ENCODE measurements at places on chromosomes 5 and 9.

DNA sequence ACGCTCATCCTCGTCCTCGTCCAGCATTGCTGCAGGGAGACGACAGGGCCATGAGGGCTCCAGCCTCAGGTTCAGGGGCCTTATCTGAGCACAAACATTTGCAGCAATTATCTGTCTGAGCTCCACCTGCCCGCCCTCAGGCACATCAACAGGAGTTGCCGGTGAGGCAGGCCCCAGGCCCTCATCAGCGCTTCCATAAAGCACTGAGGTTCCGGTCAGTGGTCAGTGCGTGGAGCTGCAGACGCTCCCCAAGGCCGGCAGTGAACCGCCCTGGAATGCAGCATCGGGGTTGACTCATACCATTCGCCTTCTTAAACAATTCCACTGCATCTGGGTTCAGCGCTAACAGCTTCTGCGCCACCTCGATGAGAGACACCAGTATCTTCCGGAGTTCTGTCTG lies 15.2 kb downstream of the UBAC1 start:
- no peak for DNase-seq

- no peak for DNase-seq
Measured at GRCh38 chr5:174625591-174626350, 98.6 kb upstream of the MSX2 start.

- no peak for DNase-seq
Measured at GRCh38 chr5:90557871-90558270, 726 bp upstream of the ADGRV1 start.

- DNase-seq, result no peak
Measured at GRCh38 chr5:179180921-179181645, 120.9 kb downstream of the ZNF354C start.

- DNase-seq, result no peak
Measured at GRCh38 chr5:175596761-175597189, 61.1 kb upstream of the HRH2 start.

DNA sequence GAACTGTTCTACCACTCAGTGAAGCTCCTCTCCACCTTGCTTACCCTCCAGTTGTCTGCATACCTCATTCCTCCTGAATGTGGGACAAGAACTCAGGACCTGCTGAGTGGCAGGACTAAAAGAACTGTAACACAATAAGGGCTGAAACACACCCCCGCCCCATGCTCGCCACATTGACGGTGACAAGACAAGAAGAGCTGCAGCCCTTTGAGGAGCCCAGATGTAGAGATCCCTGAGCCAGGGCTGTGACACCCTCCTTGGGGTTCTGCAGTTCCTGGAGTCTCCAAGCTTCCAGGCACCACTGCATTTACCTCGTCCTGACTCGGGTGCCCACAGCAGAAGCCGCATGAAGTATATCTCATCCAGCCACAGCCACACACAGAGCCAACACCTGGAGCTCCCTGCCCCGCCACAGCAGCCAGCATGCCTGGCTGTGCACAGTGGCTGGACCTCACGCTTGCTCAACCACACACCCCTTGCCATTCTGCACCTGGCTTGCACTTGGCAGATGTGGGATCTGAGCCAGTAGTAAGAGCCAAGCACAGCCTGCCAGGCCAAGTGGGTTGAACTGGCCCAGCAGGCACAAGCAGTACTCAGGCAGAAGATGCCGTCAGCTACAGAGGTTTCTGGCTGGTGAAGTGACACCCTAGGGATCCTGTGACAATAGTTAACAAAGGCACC lies 166.1 kb downstream of the RNF180 start:
- DNase-seq, result no peak

DNA sequence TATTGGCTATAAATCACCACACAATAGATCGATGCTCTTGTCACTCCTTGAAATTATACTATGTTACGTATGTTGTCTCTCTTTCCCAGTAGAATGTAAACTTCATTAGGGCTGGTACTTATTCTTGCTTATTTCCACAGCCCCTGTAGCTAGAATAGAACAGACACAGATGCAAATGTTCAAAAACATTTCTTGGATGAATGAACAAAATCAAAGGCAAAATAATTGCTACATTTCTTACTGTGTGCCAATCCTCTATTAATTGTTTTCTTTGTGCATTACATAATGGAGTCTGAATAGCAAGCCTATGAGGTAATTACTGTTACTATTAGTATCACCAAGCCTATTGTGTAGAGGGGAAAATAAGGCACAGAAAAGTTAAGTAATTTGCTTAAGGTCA lies 725 bp upstream of the OR13C2 start:
- no peak for DNase-seq

DNA sequence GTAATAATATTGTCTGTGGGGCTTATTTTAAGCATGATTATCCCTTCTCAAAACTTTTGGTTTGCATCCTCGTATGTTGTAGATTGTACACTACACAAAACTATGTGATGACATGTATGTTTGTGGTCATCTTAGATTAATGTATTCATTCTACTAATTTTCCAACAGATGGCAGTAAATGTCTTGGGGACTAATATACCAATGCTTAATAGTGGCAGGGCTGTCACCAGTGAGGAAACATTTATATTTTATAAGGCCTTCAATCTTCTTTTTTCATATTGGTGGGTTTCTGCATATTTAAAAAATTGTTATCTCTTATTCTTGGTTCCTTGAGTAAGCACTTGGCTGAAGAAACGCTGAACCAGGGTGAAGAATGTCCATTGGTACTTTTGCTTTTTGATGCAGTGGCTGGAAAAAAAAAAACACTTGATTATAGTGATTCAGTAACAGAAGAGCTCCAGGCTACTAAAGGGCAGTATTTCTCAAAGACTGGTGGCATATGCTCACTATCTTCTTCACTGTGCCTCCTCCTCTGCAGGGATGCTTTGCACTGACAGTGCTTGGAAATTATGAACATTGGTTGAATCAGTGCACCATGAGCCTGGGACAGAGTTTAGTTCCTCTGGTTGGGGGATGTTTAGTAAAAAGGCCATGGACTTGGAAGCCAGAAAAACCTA lies 530.3 kb downstream of the RASEF start:
- DNase-seq, result no peak

- DNase-seq, result no peak
Measured at GRCh38 chr9:135260221-135261180, 173.0 kb downstream of the OLFM1 start.

DNA sequence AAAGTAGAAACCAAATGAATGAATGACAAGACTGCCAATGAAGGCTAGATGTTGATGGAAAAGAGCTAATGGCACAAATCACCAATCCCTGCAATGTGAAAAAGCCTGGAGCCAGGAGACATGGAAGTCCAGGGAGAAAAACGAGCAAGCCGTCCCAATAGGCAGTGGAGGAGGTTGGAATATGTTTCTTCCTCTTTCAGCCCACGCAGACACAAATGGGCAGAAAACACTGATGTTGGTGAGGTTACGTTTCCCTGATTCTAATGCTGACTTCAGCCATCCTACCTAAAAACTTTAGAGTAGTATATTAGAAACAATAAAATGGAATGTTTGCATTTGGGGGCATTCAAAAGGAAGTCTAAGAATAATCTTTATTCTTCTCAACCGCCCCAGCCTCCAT lies 23.9 kb upstream of the KIF2A start:
- DNase-seq, result no peak

- DNase-seq, result no peak
Measured at GRCh38 chr9:108479989-108480652, 375.7 kb downstream of the ACTL7B start.

- no peak for DNase-seq
Measured at GRCh38 chr9:133490865-133491655, 12.2 kb upstream of the SLC2A6 start.

DNA sequence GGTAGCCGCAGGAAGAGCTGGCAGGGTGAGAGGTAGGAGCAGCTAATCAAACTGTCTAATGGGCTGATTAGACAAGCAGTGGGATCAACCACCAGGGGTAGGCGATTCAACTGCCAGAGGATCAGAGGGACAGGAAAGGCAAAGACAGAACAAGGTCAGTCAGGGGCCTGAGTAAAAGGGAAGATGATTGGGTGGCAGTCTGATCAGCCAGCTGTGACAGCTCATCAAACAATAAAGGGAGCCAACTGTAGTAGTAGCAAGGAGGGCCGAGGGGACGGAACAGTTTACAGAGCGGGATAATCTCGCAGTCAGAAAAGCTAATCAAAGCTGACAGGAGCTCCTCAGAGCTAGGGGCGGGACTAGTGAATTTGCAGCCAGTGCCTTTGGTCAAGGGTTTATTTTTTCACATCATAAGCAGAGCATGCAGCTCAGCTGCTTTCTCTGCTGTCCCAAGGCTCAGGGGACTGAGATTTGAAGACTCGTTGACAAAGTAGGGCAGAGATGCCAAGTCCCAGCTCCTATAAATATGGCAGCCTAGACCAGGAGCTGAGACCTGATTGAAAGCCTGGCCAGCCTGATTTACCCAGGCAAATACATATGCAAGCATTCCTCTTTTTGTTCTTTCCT lies 418.2 kb downstream of the GABRG2 start:
- no peak for DNase-seq

DNA sequence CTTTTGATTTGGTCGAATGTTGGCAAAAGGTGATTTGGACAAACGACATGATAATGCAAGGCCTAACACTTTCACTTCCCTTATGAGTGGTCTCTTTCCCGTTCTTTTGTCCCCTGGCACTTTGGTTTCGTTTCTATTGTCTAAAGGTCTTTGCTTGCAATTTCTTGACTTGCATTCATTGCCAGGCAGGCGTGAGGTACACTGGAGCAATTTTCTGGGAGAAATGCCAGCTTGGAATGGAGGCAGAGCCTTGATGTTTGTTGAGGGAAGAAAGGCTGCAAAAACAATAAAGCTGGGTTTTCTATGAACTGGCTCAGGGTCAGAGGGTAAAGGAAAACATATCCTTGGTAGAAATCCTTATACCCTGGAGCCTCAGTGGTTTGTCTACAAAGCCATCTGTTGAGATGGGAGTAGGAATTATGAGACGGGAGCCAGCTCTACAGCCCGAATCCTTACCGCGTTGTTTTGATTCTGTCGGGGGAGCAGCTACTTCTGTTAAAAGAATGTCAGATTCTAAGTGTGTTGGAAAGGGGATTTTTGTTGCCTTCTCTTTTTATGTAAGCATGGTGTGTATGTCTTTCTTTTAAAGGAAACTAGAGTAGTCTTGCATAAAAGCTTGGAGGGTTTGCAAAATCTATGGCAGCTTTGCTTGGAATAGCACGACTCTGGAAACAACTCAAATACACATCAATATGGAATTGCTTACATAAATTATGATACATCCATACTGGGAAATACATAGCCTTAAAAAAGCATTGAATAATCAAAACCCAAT lies 158.9 kb downstream of the RMI1 start:
- DNase-seq, result no peak

DNA sequence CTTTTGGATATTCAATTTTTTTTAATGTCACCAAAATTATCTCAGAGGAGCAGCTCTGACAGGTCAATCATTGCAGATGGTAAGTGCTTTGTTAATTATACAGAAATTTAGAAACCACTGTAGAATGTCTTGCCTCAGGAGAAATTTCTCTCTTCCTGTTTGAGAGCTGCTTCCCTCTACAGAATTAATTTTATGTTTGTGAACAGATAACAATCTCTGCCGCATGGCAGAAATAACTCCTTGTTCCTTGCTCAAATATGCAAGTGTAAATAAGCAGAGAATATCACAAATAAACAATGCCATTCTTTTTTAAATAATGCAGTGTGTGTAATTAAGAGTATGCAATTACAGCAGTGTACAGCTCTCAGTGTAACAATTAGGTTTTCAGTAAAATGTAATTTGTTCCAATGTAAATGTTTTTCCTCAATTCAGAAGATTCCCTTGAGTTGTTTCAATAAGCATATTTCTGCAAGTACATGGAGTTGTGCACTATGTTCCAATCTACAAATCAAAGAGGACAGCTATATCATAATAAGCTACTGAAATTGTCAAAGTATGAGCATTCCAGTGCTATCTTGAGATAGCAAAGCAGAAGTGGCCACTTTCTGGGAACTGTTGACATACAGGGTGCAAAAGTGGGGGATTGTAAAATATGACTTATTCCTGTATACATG lies 1012.8 kb downstream of the MAT2B start:
- no peak for DNase-seq

GRCh38 chr9:136653323-136654079 lies 9.2 kb upstream of the EGFL7 start:
- no peak for DNase-seq

- no peak for DNase-seq
Measured at GRCh38 chr5:102933721-102934459, 178.8 kb downstream of the PAM start.

GRCh38 chr9:111366978-111367377 lies 37.0 kb upstream of the OR2K2 start:
- no peak for DNase-seq

DNA sequence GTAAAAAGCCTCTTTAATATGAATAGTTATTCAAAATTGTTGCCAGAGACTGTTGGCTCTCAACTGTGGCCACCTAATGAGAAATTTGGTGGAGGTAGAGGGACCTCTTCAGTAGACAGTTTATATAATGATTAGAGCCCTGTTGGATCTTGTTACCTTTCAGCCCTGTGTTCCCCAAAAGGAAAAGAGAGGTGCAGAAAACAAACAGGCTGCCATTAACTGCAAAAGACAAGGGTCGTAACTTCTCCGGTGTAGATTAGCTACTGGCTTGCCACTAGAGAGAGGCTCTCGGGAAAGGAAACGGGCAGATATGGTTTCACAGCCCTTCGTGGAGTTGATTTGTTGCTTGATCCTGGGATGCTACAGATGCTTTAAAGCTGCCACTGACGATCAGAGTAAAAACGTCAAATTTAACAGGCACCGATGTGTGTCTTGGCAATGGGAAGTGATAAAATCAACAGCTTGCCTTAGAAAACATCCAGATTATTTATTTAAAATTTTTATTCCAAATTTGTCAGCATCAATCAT lies 7.8 kb downstream of the FST start:
- no peak for DNase-seq

GRCh38 chr5:52887066-52887465 lies 99.3 kb downstream of the ITGA1 start:
- DNase-seq, result no peak

DNA sequence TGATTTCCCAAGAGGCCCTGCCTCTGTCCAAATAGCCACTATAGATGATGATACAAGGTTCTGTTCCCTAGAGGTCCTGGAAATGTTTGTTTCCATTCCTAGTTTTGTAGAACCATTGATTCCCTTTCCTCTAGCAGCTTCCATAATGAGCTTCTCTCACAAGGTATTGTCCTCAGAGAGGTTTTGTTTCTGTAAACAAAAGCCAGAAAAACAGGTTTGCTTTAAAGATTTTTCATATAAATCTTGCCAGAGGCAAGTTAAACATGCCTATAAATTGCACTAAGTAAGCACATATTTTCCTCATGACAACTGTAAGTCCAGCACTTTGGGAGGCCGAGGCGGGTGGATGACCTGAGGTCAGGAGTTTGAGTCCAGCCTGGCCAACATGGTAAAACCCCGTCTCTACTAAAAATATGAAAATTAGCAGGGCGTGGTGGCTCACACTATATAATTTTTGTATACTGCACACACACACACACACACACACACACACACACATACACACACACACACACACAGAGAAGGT lies 1787.7 kb downstream of the EFNA5 start:
- DNase-seq, result no peak

DNA sequence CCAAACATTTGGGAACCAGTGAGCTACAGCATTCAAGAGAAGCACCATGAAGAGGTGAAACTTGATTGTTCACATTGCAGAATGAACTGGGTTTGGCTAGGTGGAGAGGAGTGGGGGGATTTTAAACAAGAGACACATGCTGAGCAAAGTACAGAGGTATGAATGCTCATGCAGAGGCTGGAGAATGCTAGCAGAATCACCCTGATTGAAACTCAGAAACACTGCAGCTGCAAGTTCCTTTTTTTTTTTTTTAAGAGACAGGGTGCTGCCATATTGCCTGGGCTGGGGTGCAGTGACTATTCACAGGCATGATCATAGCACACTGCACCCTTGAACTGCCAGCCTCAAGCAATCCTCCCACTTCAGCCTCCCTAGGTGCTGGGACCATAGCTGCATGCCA lies 35.1 kb downstream of the DENND1A start:
- DNase-seq, result no peak

- no peak for DNase-seq
Measured at GRCh38 chr5:74192606-74193299, 447.8 kb downstream of the ENC1 start.

Data from activated CD8-positive, alpha-beta T cell treated with anti-CD3 and anti-CD28 coated beads, Interleukin-2, amount 10 ng/mL, durations not matched to agents 7 days and 5 days (primary cell).